A172 (cell line): ENCODE measurements at places on chromosomes 11 and 22. TPM values are rescaled to one million over a fixed set of nuclear protein-coding genes. Genes with fewer than 3 reads are reported as not detected.

DNA sequence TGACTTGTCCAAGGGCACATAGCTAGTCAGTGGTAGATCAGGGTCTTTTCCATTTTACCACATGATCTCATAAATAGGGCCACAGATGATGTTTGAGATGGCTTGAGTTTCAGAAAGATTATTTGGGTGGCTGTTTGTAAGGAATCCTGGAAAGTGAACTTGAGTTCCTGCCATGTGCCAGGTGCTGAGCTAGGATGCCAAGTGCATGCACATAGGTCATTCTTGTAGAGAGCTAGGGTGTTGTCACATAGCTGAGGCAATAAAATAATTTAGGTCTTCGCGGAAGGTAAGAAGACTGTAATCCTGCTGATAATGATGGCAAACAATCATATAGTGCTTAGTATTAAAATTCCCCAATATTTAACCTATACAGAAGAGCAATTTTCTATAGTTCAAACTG lies 1162.6 kb upstream of the TENM4 start:
- DNase-seq: no peak

DNA sequence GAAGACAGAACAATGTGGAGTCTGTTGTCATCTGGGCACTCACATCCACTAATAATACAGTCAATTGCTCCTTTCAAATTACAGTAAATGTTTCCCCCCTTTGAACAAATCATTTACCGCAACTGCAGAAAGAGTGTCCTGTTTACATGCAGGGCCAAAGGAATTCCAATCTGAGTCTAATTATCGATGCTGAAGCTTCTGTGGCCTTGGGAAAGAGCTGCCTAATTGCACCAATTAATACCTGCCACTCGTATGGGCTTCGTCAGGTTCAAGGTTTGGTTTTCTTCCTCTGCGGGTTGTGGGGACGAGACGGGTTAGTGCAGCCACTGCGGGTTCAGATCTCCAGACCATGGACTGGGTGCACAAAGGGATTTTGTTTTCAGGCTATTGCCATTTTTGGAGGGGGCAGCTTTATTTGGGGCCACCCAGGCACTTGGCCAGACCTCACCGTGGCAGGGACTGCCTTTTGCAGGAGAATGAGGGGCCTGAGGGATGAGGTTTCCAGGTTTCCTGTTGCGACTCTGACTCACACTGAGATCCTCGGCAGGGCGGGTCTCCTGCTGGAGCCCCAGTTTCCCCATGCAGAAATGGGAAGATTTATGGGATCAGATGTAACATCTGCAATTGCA lies 147.6 kb downstream of the MIAT start:
- DNase-seq: peak; percentile 50

The ANO5 gene
- total RNA-seq: 0.02 and 0.14 TPM in 2 replicates

GRCh38 chr11:102513869-102514268 lies 16.7 kb downstream of the MMP7 start:
- no peak for DNase-seq

- peak; percentile 97 for DNase-seq
These were observed 3.1 kb downstream of the ILK start for GRCh38 chr11:6606471-6607189.

The OR2AG2 gene
- total RNA-seq: not detected in 2 replicates

GRCh38 chr11:818396-819128 lies at the start of gene PNPLA2:
Gene PNPLA2, plus strand, starts transcription at chr11:818914. Its CDS starts 805 bp downstream, at chr11:819719.
- peak; percentile 46 for DNase-seq

The PHOX2A gene
- total RNA-seq: not detected in 2 replicates

DNA sequence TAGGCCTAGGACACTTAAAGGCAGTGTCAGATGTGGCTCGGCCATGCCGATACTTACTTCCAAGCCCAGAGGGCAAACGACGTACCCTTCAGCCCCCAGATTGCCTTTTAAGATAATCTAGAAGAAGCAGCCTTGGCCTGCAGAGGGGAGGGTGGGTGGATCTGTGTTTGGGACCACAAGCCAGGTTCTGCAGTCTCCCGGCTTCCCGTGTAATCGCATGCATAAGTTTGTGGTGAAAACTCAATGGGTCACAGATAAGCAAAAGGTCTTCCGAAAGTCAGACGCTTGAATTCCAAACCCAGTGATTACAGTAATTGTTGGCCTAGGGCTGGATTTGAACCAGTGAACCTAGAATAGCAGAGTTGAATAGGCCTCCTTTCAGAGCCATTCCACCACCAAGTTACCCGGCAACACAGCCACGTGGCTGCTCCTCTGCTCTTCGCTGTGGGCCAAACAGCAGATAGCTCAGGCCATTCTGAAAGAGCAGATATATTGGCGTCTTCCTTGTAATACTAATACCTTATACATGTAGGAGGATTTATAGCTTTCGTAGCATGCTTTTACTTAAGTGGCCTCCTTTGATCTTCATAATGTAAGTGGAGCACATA lies 170.8 kb upstream of the CADM1 start:
- no peak for DNase-seq

- no peak for DNase-seq
These were observed 97.2 kb upstream of the SHANK2 start for GRCh38 chr11:71349627-71350026.

The HEPHL1 gene
- total RNA-seq: not detected in 2 replicates

DNA sequence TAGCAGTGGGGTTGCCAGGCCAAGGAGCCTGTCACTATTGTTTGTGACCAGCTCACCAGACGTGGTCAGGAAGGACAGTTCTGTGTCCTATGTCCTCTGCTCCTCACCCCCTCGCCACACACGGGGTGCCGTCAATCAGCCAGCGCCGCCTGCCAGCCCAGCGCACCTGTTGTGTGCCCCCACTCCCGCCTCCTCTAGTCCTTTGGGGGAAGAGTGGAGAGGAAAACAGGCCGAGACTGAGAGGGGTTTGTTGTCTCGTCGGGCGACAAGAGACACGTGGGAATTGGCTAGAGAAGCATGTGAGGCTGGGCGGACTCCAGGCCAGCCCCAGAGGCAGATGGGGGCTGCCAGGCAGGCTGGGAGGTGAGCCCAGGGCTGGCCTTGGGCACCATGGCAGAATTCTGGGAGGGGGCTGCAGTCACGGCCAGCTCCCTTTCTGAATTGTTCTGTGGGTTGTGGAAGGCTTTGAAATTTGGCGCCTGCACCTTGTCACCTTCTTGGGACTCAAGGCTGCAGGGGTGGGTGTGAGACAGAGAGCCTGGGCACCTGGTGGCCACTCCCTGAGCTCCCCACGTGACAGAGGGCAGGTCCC lies 3.1 kb upstream of the KCNQ1OT1 start:
- DNase-seq: no peak

DNA sequence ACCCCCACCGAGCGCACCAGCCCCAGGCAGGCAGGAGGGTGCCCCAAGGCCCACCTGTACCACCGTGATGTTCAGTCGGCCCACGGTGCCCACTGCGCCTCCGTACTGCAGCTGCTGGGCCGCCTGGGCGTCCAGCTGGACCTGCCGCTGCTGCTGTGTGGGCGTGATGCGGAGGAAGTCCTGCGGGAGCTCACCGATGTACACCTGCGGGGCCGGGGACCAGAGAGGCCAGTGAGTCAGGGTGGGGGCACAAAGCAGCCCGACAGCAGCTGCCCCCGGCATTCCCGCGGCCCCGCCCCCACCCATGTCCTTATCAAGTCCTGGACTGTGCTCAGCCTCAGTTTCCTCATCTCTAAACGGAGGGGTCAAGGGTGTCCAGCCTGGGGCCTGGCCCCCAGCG lies 13.8 kb downstream of the TOLLIP start:
- no peak for DNase-seq

GRCh38 chr22:44455151-44455962 lies 42.7 kb downstream of the RTL6 start:
- peak; percentile 11 for DNase-seq

DNA sequence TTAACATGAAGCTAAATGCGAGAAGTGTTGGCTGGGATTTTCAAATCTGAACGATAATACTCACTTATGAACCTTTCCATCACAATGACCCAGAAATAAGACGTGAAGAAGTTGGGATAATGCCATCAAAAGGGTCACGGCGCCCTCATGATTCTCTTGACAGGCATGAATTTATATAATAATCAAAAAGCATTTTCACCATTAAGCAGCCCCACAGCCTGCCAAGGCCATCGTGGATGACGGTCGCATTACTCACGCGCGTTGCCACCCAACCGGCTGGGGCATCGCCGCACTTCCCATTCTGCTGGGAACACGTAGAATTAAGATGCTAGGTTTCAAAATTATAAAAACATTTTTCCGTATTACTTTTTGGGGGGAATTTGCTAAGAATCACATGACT lies 18.9 kb upstream of the GAL start:
- DNase-seq: no peak

GRCh38 chr11:45209000-45209879 lies 62.8 kb downstream of the PRDM11 start:
- DNase-seq: no peak

The NR1H3 gene
- 18.1 and 23.5 TPM in 2 replicates for total RNA-seq

GRCh38 chr11:123815122-123815521 lies 9.0 kb upstream of the OR6M1 start:
- DNase-seq: no peak

The GDPD5 gene
- 33.7 and 49.4 TPM in 2 replicates for total RNA-seq

GRCh38 chr11:27656806-27657483 lies 43.3 kb downstream of the BDNF start:
- DNase-seq: no peak

DNA sequence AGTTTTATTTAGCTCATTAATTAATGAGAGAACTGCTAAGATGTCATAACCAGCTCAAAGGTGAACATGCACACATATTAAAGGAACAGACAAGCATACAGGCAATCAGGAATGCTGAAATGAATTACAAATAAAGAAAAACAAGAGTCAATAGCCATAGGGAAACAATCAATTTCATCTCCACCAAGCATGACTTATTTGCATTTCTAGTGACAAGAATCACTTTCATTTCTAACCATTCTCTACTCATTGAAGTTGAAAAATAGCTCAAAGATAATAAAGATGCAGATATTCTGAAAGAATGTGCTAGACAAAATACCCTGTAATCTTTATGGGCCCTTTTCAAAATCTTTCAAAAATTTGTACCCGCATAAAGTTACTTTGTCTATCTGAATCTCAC lies 23.2 kb downstream of the ISX start:
- DNase-seq: no peak

The DERL3 gene
- 0.79 and 1.7 TPM in 2 replicates for total RNA-seq

GRCh38 chr11:113615098-113615497 lies 91.0 kb downstream of the TMPRSS5 start:
- no peak for DNase-seq

DNA sequence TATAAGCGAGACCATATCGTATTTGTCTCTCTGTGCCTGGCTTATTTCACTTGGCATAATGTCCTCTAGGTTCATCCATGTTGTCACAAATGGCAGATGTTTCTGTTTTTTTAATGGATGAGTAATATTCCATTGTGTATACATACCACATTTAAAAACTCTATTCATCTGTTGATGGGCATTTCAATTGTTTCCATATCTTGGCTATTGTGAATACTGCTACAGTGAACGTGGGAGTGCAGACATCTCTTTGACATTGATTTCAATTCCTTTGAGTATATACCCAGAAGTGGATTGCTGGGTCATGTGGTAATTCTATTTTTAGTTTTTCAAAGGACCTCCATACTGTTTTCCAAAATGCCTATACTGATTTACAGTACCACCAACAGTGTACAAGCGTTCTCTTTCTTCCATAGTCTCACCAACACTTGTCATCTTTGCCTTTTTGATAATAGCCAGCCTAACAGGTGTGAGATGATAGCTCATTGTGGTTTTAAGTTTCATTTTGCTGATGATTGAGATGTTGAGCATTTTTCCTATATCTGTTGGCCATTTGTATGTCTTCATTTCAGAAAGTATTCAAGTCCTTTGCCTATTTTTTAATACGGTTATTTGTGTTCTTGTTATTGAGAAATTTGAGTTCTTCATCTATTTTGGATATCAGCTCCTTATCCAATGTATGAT lies 194.7 kb upstream of the E2F8 start:
- DNase-seq: no peak

GRCh38 chr22:48979482-48979881 lies 848.2 kb downstream of the BRD1 start:
- DNase-seq: peak; percentile 0

The KDM4D gene
- 0.26 and 1.3 TPM in 2 replicates for total RNA-seq

DNA sequence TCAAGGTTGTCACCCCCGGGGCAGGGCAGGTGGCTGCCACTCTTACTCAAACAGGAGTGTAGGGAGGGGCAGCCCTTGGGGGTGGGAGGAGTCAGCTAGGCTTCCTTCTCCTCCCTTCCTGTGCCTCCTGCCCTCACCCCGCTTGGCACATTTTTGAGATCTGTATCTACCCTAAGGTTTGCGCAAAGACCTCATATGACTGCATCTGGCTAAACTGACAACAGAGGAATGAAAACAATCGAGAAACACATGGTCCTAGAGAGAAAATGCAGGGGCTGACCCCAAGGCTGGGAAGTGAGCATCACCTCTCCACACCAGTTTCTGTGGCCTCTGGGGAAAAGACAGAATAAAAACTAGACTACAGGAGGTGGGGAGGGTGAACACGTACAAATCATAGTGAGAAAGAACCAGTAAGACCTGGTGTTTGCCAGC lies 28.1 kb downstream of the IGSF9B start:
- peak; percentile 22 for DNase-seq

DNA sequence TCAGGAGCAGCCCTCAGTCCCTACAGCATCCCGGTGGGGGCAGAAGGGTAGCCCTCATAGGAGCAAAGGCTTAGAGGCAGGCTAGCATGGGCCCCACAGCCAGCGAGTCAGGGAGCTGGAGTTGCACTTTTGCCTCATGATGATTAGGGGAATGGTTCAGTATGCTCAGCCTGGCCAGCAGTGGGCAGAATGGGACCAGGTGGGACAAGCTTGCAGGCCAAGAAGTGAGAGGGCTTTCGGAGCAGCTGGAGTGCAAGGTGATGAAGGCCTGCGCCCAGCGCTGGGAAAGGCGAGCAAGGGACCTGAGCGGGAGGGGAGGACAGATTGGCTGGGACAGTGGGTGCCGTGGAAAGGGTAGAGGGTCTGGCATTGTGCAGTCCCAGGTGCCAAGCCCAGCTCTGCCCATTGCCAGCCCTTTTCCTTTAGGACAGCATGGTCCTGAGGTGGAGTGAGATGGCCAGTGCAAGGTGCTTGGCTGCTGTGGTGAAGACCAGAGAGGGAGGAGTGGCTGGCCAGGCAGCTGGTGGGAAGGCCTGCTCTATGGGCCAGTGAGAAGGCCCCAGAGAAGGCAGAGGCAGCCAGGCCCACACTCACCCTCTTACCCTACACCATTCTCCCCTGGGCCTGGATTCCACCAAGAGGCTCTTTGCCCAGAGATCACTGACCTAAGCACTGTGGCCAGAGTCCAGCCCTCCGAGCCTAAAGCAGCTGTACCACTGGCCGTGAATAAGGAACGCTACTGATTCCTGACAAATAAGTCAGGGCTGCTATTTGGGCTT lies 47.9 kb upstream of the SUSD2 start:
- no peak for DNase-seq

DNA sequence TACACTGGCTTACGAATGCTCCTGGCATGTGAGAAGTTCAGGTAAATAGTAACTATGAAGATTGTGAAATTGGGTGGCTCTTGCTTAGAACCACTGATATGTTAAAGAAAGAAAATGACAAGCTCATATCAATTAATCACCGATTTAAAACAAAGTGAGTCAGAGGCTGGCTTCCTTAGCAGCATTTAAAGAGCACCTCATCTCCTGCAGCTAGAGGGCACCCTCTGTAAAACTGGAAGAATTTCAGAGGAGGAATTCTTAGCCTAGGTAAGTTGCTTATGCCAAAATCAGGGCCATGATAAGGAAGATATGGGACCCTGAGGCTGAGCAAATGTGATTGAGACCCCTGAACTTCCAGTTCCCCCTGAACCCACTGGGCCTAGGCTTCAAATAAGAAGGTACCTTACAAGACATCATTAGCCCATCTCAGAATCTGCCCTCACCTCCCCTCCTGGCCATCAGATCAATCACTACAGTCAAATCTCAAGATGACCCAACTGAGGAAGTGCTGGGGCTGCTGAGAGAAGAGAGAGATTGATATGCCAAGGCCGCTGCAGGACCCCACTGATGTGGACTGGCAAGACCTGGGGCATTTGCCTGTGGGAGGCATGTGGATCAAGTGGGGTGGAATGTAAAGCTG lies 8.6 kb upstream of the CD3E start:
- peak; percentile 22 for DNase-seq

The UPK3A gene
- not detected in 2 replicates for total RNA-seq
